Neural crest cell (in vitro differentiated cells): ENCODE measurements at places on chromosomes 6 and 20. TPM values are rescaled to one million over a fixed set of nuclear protein-coding genes. Genes with fewer than 3 reads are reported as not detected.

- DNase-seq: no peak
Observed at GRCh38 chr6:143758551-143758950, 80.8 kb downstream of the PHACTR2 start.

The THBS2 gene
- total RNA-seq: 0.39 and 1.3 TPM in 2 replicates

The ACSS1 gene
- total RNA-seq: 13.1 and 14.0 TPM in 2 replicates

DNA sequence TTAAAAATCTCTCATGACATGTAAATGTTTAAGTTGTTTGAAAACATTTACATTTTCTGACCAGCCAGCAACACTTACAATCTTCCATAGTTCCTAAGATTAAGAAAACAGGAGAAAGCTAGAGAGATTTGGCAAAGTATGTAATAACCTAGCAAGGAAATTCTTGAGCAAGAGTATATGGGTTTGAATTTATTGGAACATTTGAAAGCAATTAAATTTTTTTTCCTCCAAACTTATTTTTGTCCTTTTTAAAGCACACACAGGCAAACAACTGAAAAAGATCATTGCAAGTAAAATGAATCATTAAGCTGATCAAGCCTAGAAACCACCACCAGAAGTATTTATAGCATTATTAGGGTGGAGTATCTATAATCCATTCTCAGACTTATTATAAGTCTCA lies 20.1 kb upstream of the ZNF217 start:
- no peak for DNase-seq

The RBM38 gene
- total RNA-seq: 33.3 and 33.4 TPM in 2 replicates
